ENCODE measurements at places on chromosomes 2 and 18.

- no peak for DNase-seq
Measured at GRCh38 chr18:63182861-63183260, 136.7 kb downstream of the BCL2 start.

GRCh38 chr2:234136461-234136860, 86.0 kb downstream of the SPP2 start:
- DNase-seq, result no peak

- no peak for DNase-seq
Measured at GRCh38 chr2:163681745-163682144, 54.1 kb downstream of the FIGN start.

GRCh38 chr2:196809260-196809659, at the start of gene C2orf66:
Gene C2orf66 (minus strand): TSS chr2:196809355. CDS start chr2:196809336, 19 bp downstream.
- no peak for DNase-seq

GRCh38 chr18:12315490-12315889, 7.4 kb downstream of the TUBB6 start:
- DNase-seq, result no peak

DNA sequence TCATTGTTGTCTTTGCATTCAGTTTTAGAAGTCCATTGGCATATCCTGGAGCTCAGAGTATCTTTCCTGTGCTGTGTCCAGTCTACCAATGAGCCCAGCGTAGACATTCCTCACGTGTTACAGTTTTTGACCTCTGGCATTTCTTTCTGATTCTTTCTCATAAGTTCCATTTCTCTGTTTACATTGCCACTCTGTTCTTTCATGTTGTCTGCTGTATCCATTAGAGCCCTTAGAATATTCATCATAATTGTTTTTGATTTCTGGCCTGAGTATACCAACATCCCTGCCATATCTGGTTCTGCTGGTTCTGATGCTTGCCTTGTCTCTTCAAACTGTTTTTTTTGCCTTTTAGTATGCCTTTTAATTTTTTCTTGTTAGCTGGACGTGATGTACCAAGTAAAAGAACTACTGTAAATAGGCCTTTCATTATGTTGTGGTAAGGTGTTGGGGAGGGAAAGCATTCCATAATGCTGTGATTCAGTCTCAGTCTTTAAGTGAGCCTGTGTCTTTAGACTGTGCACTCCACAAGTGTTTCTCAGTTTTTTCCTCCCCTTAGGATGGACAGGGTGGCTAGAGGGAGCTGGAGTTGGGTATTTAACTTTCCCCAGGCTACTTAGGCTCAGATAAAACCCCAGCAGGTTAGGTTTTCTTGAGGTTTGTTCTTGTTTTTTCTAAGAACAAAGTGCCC, 35.6 kb downstream of the CEP192 start:
- DNase-seq, result no peak

DNA sequence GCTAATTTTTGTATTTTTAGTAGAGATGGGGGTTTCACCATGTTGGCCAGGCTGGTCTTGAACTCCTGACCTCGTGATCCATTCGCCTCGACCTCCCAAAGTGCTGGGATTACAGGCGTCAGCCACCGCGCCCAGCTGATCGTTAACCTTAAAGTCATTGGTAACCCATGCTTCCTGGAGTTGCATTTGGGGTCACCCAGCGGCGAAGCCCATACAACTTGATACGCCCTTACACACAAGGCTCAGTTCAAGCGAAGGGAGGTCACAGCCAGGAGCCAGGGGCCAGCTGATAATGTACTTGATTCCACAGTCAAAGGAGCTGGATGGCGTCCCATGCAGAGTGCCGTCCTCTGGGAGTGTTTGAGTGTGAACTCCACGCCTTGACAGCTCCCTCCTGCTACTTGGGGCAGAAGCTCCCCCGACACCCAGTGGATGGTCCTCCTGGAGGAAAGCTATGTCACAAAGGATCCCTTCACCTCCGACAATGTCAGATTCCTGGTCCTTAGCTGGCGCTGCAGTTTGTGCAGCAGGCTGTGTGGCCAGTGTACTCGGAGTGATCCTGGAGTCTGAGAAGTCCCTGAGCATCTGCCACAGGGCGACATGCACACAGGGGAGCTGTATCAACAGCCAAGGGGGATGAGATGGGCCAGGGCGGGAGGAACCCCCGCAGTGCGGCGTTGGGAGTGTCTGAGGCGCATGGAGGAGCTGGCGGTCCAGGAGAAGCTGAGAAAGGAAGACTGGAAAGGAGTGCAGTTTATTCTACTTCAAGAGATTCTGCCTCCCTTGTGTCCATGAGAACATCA, 7.9 kb downstream of the CLHC1 start:
- no peak for DNase-seq

- no peak for DNase-seq
Measured at GRCh38 chr2:233803994-233804393, 25.9 kb downstream of the MROH2A start.

DNA sequence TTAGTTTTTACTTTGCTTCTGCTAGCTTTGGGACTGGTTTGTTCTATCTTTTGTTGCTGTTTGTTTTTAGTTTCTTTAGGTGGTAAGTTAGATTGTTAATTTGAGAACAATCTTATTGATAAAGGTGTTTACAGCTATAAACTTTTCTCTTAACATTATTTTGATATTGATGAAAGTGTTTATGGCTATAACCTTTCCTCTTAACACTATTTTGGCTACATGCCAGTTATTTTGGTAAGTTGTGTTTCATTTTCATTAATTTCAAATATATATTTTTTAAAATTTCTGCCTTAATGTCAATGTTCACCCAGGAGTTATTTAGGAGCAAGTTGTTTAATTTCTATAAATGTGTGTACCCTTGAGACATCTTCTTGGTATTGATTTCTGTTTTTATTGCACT, 229.6 kb upstream of the SYT4 start:
- DNase-seq, result no peak

- DNase-seq, result no peak
Measured at GRCh38 chr18:2935438-2936192, 77.3 kb downstream of the LPIN2 start.

GRCh38 chr2:227347117-227347516, 22.1 kb downstream of the MFF start:
- no peak for DNase-seq

DNA sequence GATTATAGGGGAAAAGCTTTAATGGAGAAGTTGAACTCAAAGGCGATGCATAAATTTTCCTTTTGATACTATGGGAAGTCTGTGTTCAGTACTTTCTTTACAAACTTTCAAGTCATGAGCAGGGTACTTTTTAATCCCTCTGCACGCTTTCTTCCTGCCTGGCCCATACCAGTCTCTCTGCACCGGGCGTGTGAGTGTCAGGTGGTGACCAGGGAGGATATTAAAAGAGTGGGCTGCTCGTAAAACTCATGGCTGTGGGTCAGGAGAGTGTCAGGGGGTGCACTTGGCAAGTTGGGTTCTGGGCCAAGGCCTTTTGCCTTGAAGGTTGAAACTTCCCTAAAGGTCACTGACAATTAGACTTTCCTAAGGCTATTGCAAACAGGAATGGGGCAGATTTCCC, 367.8 kb downstream of the GPD2 start:
- DNase-seq, result no peak

DNA sequence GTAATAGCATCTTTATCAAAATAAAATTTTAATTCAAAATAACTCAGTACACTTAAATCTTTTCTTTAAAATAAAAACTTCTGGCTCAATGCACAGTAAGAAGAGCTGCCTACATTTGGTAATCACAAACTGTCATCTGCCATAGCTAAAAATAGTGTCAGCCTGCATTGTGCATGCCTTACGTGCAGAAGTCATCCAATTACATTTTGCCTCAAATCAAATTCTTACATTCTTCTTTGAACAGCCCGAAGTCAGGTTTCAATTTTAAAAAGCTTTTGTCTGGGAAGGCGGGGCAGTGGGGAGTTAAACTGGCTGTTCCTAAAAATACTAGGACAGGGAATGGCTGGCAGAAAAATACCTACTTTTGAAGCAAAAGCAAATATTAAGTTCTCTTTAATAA, 51.1 kb downstream of the RTN4 start:
- DNase-seq, result no peak

GRCh38 chr2:46913471-46914381, 1.9 kb downstream of the MCFD2 start:
- no peak for DNase-seq

DNA sequence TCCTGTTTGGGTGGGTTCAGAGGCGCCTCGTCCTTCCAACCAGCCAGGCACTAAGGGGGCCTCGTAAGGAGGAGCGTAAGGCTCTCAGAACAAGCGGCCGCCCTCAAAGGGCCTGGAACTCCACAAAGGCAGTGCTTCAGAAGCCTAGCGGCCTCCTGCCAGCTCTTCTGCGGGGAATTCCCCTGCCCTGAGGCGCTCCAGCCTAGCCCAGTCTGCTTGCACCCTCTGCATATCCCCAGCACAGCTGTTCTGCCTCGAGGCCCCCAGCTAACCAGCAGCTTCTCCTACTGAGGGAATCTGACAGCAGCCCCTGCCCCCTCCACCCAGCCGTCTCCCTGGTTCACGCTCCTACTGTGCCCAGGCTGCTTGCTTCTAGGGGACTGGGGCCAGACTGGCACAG, 265.9 kb downstream of the TFCP2L1 start:
- no peak for DNase-seq

DNA sequence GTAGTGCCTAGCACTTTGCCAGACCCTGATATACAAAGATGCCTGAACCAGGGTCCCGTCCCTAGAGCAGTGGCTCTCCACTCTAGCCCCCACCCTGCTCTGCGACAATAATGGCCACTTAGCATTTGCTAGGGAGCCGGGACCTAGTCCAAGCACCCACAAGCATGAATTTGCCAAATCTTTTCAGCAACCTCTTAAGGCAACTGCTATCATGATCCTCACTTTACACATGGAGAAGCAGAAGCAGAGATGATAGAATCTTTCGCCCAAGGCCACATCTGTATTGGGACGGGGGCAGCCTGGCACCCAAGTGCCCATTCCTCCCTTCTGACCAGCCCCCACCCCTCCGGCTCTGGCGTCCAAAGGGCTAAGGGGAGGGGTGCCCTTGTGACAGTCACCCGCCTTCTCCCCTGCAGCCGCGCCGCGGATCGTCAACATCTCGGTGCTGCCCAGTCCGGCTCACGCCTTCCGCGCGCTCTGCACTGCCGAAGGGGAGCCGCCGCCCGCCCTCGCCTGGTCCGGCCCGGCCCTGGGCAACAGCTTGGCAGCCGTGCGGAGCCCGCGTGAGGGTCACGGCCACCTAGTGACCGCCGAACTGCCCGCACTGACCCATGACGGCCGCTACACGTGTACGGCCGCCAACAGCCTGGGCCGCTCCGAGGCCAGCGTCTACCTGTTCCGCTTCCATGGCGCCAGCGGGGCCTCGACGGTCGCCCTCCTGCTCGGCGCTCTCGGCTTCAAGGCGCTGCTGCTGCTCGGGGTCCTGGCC, 13.0 kb downstream of the SIGLEC15 start:
- DNase-seq, result no peak

DNA sequence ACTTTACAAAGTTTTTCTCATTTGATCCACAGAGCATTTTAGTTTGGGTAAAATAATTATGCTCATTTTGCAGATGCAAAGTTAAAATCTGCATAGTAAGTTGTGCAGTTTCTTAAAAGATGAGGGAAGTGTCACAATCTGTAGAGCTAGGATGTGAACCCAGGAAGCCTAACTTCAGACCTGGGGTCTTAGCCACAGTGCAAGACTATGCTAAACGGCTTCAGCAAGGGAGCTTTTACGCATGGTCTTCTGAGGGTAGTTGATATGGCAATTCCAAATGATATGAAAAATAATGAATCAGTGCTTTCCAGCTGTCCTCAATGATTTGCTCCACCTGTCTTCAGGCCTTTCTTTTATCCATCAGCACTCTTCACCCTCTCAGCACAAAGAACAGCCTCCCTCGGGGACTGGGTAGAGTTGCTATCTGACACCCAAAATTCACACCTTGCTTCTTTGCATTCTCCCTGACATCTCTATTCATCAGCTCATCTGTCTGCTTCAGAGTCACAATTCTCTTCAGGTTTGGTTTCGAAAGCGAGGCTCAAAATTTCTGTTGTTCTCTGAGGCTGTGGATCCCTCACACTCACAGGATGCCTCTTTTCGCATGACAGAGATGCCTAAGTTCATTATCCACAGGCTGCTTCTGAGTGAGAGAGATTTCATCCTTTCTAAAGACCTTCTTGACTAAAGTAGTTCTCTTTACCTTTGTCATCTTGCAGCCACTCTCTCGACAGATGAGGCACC, 302.5 kb downstream of the NRXN1 start:
- DNase-seq, result no peak

GRCh38 chr2:229901819-229902218, 20.0 kb downstream of the TRIP12 start:
- no peak for DNase-seq

GRCh38 chr2:120464448-120464931, 118.6 kb downstream of the INHBB start:
- DNase-seq, result no peak

- DNase-seq, result no peak
Measured at GRCh38 chr2:241273210-241274020, 42.1 kb downstream of the HDLBP start.

DNA sequence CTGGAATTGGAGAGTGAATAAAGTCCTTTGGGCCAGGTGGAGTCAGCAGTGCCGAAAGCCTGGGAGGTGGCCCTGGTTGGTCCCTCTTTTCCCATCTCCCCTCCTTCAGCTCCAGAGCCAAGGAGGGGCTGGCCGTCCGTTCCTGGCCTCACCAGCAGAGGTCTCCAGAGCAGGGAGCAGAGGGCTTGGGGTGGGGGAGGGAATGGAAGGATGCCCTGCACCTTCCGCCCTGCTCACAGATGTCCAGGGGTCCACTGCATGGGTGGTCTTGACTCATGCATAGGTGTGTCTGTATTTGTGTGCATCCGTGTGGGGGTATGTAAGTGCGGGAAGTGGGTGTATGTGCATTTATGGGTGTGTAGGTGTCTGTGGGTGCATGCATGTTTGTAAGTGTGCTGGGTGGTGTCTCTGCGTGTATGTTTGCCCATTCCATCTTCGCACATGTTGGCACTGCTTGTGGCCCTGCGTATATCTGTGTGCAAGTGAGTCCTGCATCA, 201.8 kb downstream of the ZFP36L2 start:
- DNase-seq, result no peak
